Left lung (tissue), 14 donors: ENCODE measurements at places on chromosomes 13 and 19. TPM values are rescaled to one million over a fixed set of nuclear protein-coding genes. Genes with fewer than 3 reads are reported as not detected.

Gene LILRB2
- total RNA-seq: 10.5 TPM

Gene UQCR11
- 232 TPM for total RNA-seq

Gene PRSS57
- total RNA-seq: not detected

Gene ZNF787
- 44.6 TPM for total RNA-seq

- DNase-seq: no peak
Observed at GRCh38 chr13:101868585-101869469, 416.4 kb downstream of the ITGBL1 start.
